ENCODE measurements at places on chromosomes 11 and 22.

DNA sequence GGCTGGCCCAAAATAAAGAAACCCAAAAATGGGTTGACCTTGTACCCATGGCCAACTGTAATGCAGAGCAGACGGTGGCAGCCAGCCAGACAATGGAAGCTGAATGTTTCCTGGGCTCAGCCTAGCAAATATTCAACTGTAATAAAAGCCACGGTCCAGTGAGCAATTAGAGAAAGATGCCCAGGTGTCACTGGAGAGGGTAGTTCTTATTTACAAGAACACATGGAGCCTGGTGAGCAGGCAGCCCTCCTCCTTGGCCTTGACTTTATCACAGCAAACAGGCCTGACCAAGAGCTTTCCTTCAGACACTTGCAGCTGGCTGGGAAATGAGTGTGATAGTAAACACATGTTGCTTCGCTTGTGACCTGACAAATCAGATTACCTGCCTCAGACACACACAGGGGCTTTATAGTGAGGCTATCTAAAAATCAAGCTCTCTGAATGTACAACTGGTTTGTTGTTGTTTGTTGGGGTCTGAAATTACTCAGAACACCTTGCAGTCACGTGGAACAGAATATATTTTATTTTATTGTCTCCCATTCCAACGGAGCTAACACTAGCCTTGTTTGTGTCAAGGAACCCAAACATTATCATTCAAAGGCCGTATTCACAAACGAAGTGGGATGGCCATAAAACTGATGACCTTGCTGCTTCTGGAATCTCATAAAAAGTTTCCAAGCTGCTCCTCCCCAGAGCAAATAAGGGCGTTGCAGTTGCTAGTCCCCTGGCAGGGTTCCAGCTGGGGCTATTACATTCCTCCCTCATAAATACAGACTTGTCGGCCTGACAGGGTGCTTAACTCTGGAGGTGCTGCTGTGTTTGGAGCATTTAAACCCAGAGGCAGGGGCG is 161.1 kb downstream of the BBOX1 start:
- DNase-seq = no peak

GRCh38 chr11:68146704-68147474 is 25.7 kb upstream of the CHKA start:
- DNase-seq = no peak

- no peak for DNase-seq
Observed at GRCh38 chr11:130201026-130201425, 41.4 kb downstream of the ST14 start.

DNA sequence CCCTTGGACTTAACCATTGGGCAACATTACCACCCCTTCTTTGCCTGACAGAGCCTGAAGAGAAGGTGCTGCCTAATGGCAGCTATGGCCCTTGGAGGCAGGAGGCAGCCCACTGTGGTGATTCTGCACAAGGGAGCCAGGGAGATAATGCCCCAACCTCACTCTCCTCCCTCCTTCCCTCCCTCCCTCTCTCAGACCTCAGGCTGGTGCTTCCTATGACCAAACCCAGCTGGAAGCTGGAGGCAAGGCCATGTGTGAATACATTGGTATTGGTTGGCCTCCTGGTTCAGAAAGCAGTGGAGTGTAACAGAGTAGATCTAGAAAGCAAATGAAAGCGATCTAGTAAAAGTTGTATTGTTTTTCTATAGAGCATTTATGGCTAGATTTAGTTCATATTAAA is 233.1 kb downstream of the CSNK2A3 start:
- DNase-seq = no peak

- no peak for DNase-seq
Observed at GRCh38 chr11:100789500-100789899, 102.4 kb downstream of the ARHGAP42 start.

GRCh38 chr22:30806391-30806861 is 111.8 kb downstream of the OSBP2 start:
- DNase-seq = no peak

GRCh38 chr11:28447226-28447625 is 339.0 kb downstream of the METTL15 start:
- DNase-seq = no peak

- no peak for DNase-seq
Observed at GRCh38 chr22:41560095-41560471, 727 bp upstream of the CSDC2 start.

- no peak for DNase-seq
Observed at GRCh38 chr11:7533199-7534041, 19.6 kb downstream of the PPFIBP2 start.

GRCh38 chr11:69393178-69393832 is 88.2 kb upstream of the LINC01488 start:
- no peak for DNase-seq

DNA sequence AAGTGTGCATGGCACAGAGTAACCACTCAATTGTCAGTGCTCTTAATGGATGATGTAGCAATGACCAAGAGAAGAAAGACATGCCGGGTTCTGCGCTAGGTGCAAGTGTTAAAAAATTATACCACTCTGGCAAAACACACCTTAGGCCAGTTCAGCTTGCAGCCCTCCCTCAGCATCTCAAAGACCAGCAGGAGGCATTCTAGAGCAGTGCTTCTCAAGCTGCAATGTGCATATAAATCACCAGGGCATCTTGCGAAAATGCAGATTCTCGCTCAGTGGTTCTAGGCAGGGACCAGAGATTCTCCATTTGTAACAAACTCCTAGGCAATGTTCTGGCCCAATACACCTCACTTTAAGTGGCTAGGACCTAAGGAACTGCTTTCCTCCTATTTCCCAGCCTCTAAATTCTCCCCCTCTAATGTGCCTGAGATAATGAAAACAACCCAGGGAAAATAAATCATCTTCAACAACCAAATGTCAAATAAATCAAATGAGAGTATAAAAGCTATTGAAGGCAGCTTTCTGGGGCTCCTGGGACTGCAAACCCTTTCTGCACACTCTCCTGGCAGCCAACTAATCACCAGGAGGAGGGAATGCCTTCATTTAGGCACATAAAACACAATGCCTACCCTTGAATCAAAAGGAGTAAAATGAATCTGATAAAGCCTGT is 337.2 kb upstream of the API5 start:
- no peak for DNase-seq

DNA sequence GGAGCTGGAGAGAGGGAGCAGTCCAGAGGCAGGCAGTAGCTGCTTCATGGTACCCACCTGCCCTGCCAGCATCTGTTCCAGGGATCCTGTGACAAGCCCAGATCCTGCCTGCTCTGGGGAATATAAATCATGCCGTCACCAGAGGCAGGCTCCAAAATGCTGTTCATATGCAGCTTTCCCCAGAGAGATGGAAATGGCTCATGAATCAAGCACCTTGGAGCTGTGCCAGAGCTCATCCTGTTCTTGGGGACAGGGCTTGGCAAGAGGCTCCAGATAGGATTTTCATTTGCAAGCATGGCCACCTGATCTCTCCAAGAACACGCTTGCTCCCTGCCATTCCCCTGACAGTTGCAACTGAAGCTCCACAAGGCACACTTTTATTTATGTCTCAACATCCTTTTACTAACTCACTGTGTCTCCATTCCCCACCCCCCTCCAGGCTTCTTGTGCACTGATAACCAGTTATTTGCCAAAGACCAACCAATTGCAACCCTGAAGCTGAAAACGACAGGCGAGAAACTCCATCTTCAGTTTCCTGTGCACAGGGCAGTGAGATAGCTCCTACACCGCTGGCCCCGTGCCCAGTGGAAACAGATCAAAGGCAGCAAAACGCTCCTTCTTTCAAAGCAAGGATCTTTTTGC is 115.8 kb upstream of the PITPNB start:
- DNase-seq = no peak

DNA sequence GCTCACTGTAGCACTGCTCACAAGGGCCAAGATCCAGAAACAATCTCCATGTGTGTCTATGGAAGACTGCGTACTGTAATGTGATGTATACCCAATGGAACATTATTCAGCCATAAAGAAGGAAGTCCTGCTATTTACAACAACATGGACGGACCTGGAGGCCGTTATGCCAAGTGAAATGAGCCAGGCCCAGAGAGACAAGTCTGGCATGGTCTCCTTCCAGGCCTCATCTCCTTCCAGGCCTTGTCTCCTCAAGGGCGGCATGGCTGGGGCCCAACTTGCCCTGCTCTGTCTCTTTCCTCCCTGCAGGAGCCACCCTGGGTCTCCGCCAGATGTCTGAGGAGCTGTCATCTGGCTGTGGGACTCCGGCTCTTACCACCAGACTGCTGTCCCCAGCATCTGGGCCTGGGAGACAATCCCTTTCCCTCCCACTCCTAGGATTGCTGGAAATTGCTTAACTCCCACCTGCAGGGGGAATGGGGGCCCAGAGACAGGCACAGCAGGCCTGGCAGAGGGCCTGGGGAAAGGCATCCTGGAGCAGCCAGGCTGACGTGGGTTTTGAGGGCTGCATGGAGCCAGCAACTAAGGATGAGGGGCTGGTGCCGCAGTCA is 1326.6 kb downstream of the TBC1D22A start:
- DNase-seq = no peak

DNA sequence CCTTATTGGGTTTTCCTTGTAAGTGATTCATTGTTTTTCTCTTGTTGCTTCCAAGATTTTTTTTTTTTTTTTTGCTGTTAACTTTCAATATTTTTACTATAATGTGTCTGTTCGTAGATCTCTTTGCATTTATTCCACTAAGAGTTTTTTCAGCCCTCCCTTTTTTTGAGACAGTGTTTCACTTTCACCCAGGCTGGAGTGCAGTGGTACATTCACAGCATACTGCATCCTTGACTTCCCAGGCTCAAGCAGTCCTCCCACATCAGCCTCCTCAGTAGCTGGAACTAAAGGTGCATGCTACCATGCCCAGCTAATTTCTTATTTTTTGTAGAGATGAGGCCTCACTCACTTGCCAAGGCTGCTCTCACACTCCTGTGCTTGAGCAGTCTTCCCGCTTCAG is 1282.0 kb upstream of the CNTN5 start:
- no peak for DNase-seq

DNA sequence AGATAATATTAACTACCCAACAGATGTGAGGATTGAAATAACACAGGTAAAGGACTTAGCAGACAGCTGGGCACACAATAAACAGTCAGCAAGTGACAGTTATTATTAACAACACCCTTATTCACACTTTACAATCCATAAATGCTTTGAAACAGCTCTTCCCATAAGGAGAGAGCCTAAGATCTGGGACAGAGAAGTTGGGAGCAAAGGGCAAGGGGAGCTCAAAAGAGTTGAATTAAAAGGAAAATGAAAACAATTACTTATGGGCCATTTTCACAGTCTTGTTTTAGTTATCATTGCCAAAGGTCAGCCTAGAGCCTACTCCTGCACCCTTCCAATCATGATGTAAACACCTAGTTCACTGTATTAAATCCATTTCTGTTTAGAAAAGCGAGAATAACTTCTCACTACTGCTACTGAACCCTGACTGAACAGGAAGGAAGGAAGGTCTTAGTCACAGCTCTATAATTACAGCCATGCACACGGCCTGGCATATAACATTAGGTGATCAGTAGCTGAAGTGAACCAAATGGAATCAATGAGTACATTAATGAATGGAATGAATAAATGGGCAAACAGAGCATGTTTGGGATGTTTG is 111.3 kb downstream of the PLEKHA7 start:
- no peak for DNase-seq

DNA sequence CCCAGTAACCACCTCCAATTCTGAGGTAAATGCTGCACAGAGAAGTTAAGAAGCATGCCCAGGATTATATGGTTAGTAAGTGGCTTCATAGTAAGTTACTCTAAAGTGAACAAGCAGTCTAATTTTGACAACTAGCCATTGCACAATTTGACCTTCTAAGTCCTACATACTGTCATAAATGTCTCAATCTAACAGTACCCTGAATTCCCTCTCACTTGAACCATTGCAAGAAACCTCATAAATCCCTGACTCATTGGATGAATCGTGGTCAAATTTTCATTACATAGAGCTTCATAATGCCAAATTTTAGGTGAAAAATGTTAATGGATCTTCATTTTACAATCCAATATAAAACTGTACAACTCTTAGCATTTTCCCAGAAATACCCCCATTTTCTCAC is 217.3 kb upstream of the GRIA4 start:
- no peak for DNase-seq

DNA sequence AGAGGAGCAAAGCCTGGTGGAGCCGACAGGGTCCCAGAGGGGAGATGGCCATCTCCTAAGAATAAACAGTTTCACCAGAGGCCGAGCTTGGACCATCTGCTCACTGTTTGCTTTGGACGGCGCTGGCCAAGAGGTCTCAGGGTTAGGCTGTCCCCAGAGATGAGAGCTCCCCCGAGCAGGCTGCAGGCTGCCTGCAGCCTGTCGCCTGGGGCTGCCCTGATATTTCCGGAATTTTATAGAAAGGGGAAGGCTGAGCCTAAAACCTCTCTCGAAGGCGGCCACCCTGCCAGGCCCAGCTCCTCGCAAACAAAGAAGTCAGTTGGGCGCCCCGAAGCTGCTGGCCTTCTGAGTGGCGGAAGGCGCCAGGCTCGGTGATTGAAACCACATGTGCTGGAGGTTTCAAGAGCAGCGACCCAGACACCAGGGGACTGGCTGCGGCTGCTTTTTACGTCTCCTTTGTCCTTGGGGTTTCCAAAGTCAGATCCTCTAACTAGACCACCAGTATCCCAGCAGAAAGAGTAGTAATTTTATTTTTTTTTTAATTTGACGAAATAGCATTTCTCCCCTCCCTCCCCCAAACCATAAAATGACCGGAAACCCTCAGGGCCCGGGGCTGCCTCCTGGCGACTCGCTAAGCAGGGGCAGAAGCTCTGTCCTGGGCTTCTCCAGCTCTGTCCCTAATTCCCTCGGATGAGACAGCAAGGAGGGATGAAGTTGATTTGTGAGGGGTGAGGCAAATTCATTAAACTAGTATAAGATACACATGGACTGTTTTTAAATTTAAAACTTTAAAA is 57.4 kb downstream of the CLMP start:
- no peak for DNase-seq

GRCh38 chr11:20397281-20397680 is 9.8 kb downstream of the PRMT3 start:
- no peak for DNase-seq

DNA sequence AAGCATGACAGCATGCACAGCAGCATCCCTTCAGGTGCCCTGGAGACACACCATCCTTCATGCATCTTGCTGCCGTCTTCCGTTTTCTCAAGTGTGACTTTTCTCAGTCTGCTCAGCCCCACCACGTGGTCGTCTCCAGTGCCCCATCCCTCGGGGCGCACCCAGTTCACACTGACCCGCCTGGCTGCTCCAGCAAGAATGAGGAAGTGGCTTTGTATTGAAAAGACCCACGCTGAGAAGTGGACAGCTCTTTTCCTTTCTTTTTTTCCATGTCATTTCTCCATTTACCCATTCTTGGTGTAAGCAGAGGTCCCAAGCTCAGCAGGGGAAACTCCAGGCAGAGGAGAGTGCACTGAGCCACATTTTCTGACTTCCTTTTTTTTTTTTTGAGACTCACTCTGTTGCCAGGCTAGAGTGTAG is 14.5 kb downstream of the SERPINH1 start:
- no peak for DNase-seq

DNA sequence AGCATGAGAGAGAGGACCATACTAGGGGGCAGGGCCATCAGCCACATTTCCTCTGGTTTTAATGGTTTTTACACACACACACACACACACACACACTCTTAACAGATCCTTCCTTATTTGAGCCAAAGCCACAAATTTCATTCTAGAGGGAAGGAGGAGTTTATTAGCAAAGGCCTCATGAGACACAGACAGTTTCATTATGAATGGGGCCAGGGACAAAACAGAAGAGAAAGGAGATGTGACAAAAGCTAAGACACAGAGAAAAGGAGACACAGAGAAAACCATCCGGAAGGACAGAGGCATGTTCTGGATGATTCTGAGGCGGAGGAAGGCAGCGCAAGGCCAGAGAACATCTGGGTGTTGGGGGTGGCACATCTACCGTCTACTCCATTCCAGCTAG is 32.2 kb upstream of the ARFGAP3 start:
- DNase-seq = no peak

Measured in T-helper 9 cell (primary cell).